ENCODE measurements at places on chromosomes 3 and 15.

DNA sequence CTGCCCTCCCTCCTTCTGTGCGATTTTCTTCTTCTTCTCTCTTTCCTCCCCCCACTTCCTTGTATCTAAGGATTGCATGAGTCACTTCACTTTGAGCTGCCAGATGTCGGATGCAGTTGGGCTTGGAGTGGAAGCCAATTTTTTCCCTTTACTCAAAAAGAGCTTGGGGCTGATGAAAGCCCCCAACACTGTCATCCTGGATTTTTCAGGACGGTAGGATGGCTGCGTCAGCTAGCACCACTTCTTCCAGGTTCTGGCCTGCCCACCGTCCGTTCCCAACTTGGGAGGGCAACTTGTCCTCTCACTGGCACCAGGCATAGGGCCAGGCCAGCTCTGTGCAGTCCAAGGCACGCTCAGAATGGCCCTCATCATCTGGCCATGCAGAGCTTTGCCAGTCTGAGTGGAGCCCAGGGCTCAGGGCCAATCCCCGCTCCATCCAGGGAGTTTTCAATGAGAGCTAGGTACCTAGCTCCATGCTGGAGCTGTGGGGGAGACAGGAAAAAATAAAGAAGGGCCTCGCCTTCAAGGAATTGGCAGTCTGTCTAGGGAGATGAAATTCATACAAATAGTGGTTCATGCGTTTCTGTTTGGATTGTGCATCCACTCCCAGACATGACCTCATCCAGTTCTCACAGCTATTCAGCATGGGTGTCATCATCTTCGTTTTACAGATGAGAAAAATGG is 47.7 kb upstream of the INSYN1 start:
- DNase-seq, result peak; percentile 59

GRCh38 chr15:59160880-59161593 is 45.6 kb upstream of the LDHAL6B start:
- no peak for DNase-seq

DNA sequence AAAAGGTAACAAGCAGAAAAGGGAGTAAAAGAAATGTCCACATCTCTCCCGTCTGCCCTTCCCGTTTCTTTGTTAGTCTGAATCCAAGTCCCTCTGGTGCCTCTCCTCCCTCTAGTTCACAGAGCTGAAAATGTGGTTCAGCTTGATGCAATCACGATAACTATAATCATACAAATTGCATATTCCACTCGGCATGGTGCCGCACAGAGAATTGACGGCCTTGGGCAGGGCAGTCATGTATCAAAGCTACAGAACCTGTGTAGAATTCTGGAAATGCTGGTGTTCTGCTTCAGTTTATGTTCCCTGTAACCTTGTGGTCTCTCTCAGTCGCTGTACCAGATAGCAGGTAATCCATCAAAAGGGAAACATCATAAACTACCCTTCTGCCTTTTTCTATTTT is 562.9 kb upstream of the CBLB start:
- DNase-seq, result no peak

- no peak for DNase-seq
Measured at GRCh38 chr3:127677541-127678314, 5.0 kb downstream of the ABTB1 start.

DNA sequence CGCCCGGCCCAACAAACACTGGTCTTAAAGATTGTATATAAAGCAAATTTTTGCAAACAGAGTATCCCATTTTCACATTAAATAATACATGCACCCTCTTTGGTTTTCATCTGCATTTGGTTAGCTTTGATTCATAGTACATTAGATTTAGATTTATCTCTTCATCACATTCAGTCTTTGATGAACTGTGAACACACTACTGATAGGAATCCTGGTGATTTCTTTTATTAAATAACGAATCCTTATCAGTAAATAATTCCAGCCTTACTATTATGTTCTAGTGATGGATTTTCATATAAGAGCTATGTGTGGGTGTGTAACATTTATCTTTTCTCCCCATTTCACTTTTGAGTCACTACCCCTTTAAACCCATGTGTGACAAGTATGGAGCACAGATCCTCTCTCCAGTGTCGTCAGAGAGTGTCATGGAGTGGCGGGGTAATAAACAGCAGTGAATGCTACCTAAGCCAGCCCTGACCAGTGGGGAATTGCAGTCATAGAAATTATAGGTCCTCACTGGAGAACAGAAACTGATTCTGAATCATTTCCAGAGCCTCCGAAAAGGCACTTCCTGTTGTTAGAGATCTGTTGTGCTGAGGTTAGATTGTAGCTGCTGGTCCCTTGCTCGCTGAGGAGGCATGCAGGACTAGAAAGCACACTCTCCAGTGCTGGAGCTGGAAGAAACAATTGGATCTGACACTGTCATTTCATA is 22.0 kb downstream of the SLC7A14 start:
- no peak for DNase-seq

GRCh38 chr15:84611631-84612030 is 10.8 kb downstream of the ZSCAN2 start:
- DNase-seq, result no peak

DNA sequence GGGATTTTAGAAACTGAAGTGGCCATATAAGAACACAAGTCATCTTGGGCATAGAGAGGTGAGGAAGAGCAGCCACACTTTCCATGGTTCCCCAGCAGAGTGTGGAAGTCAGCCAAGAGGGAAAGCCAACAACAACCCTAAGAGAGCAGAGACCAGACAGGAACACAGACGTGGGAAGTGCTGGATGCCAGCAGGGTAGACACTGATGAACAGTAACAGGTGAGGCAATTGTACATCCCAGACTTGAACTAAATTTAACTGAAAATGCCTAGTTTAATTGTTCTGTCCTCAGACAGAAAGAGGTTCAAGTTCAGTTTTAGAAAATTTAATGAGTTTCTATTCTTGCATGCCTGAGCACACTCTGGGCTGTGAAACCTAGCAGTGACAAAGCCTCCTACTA is 212.1 kb downstream of the ATP8B4 start:
- DNase-seq, result no peak

DNA sequence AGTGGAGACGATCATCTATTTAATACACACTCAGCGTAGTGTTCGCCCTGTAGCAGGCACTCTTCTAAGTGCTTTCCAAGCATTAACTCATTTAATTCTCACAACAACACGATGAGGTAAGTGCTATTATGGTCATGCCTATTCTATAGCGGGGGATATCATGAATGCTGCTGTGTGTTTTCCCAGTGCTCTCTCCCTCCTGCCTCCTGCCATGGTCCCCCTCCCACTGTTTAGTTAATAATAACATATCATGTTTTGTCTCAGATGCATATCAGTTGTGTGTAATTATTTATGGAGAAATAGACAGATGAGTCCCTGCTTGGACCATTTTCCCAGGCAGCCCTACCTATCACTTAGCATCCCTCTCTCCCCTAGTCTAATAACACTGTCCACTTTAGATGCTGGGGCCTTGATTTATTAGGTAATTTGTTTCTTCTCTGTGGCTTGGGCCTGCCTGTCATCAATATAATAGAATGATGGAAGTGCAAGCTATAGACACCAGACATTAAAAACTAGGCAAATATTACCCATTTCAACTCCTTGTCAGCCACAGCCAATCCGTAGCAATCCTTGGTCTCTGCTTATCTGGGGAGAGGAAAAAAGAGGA is 122.9 kb upstream of the TLE3 start:
- no peak for DNase-seq

GRCh38 chr3:76942101-76942500 is 97.8 kb upstream of the ROBO2 start:
- DNase-seq, result no peak

- DNase-seq, result no peak
Measured at GRCh38 chr15:39886418-39886817, 33.6 kb downstream of the GPR176 start.

GRCh38 chr3:27723001-27723445 is 900 bp upstream of the EOMES start:
- DNase-seq, result no peak

DNA sequence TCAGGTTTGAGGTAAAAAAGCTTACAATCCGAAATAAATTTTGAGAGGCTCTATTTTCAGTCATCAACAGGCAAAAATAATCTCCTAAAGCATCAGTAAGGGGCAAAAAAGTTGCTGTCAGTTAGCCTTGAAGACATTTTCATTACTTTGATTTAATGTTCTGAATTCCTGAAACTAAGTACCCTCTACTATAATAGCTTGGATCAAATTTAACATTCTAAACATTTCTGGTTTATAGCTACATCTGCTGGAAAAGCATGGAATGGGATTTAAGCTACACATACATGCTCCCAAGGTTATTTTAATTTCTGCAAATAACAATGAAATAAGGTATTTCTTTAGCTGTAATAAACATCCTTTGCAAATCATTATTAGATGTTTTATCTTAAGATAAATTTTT is 245.4 kb downstream of the ULK4 start:
- DNase-seq, result no peak

DNA sequence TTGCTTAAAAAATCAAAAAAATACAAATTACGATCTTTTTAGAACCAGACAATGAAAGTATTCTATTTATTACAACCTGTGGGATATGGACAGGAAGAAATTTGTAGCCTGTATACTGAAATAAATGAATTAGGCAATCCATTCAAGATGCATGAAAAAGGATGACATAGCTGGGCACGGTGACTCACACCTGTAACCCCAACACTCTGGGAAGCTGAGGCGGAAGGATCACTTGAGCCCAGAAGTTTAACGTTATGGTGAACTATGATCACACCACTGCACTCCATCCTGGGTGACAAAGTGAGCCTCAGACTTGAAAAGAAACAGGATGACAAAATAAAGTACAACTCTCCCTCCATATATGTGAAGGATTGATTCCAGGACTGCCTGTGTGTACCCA is 74.1 kb downstream of the MSL2 start:
- no peak for DNase-seq

DNA sequence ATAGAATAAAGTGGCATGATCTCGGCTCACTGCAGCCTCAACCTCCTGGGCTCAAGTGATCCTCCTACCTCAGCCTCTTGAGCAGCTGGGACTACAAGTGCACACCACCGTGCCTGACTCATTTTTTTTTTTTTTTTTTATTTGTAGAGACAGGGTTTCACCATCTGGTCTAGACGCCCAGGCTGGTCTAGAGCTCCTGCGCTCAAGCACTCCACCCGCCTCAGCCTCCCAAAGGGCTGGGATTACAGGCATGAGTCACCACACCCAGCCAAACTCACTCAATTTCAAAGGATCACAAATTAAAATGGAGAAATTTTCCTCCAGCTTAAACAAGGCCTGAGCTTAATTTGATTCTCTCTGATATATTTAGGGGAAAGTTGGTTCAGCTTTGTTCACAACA is 27.3 kb upstream of the NMB start:
- DNase-seq, result no peak

- no peak for DNase-seq
Measured at GRCh38 chr3:135779024-135779423, 186.5 kb upstream of the PPP2R3A start.

- DNase-seq, result no peak
Measured at GRCh38 chr15:38682861-38683260, 118.2 kb upstream of the RASGRP1 start.

DNA sequence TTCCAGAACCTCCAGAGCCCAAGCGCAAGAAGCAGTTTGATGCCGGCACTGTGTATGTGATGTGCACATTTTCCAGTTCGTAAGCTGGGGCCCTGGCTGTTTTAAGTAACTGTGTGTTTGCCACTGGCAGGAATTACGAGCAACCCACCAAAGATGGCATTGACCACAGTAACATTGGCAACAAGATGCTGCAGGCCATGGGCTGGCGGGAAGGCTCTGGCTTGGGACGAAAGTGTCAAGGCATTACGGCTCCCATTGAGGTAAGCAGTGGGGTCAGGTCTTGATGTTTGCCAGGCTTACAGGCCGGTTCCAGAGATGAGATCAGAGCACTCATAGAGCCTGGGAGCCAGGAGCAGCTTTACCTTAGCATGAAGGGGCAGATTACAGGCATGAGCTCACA is 28.4 kb downstream of the RBM5 start:
- DNase-seq, result no peak

DNA sequence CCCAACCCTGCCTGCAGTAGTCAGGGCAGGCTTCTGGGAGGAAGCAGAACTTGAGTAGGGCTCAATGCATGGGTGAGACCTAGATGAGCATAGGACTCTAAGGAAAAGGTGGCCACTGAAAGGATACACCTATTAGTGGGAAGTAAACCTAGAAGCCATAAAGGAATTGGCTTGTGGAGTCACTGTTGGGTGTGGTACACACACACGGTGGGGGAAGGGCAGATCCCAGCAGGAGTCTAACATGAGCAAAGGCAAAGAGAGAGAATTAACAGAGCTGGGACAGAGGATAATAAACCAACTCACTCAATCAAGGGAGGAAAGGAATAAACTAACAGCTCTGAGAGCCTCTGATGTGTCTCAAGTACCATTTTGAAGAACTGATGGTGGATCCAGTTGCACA is 23.1 kb downstream of the DAPK2 start:
- DNase-seq, result no peak

GRCh38 chr15:29968099-29968894 is 114.5 kb upstream of the GOLGA8J start:
- DNase-seq, result no peak

GRCh38 chr3:43259626-43260025 is 26.7 kb upstream of the SNRK start:
- no peak for DNase-seq

DNA sequence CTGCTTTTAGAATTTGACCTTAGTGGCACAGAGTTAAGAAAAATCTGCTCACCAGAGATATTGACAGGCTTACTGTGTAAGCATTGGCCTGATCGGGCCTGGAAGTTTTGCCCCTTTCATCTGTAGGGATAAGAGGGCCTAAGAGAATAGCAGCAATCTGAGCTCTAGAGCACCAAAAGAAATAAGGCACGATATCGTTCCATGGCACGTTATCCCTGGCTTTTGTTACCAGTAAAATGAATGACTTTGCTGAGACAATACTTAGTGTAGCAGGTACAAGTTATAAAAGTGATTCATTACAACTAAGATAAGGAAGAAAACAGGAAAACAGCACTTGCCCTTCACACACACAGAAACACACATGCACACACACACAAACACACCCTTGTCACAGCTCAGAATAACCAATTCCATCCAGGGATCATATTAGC is 5.0 kb downstream of the THBS1 start:
- DNase-seq, result no peak

GRCh38 chr3:156721687-156722618 is 47.6 kb downstream of the TIPARP start:
- no peak for DNase-seq

DNA sequence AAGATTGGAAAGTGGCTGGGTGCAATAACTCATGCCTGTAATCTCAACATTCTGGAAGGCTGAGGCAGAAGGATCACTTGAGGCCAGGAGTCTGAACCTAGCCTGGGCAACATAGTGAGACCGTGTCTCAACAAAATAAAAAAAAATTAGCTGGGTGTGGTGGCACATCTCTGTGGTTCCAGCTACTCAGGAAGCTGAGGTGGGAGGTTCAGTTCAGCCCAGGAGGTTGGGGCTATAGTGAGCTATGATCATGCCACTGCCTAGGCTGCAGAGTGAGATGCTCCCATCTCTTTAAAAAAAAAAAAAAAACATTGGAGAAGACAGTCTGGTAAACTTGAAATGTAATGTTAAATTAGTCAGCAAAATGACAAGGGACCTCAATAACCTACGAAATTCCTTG is 57.9 kb downstream of the STAG1 start:
- no peak for DNase-seq

Data from amygdala (tissue), 56 donors.